HT1080 (cell line): ENCODE measurements at places on chromosomes 13 and 19.

- DNase-seq = peak; percentile 8
Observed at GRCh38 chr13:38914070-38914469, 76.6 kb downstream of the STOML3 start.

DNA sequence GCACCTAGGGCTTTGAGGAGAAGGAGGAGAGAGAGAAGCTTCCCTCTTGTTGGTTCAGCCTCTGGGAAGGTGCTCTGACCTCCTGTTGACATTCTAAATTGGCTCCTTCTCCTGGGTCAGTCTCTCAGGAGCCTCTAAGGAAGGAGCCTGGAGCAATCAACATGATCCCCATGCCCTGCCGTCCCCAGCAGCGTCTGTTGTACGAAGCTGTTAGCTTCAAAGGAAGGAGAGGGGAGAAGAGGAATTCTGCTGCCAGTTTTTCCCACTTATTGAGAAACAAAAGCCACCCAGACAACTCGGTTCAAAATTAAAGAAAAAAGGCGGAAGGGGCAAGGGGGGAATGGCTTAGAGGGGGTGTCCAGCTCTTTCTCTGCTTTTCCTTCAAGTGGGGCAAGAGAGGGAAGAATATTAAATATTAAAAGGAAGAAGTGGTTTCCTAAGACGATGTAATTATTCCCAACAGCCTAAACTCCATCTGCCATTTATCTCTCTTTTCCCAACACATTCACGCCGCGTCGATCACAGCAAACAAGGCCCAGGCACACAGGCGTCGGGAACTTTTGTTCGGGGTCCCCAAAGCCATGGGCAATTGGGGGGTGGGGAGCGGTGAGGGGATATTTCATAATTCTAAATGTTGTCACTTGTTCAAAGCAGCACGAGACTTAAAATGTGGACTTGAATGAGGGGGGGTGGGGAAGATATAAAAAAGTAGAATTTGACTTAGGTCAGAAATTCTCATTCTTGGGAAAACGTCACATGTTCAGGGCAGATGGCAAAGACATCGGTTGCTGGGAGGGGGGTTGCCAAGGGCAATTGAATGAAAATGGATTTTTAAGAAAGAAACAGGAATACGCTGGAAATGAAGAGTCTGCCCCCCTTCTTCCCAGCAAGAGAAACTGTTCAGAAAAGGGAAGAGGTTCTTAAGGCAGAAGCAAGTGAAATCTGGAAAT is 116.8 kb upstream of the CACNA1A start:
- DNase-seq = no peak

DNA sequence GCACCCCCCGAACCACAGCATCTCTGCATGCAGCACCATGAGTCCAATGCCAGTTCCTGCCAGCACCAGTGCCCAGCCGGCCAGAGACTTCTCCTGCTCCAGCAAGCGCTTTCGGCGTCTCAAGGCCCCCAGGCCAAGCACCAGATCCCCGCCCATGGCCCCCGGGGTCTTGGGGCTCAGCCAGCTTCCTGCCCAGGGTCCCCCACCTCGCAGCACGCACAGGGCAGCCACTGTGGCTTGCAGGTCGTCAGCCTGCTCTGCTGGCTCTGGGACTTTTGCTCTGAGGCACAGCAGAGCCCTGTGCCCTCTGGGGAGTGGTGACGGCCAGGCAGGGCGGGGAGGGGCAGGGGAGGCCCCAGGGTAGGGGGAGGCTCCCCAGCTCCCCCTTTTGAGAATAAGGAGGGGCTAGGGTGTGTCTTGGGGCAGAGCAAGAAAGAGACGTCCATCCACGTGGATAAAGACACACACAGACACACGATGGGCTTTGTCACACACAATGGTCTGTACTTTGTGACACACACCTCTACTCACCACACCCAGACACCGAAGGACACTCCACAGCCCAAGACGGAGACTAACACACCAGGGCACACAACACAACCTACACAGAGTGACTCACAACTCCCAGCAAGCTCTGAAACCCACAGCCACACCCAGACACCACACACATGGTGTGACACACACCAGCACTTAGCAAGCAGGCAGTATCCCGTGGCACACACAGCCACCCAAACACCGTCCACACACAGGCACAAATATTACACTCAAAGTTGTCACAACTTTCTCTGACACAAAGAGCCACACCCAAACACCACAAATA is at the start of gene KCNN4:
KCNN4 (minus strand) TSS at position 268 of the 820 bp plus-strand sequence; CDS start at position 156, 112 bp downstream.
- DNase-seq = peak; percentile 92

- no peak for DNase-seq
Observed at GRCh38 chr13:103931331-103931845, 865.2 kb upstream of the SLC10A2 start.

- peak; percentile 44 for DNase-seq
Observed at GRCh38 chr19:42290523-42291434, 11.2 kb upstream of the PRR19 start.

- DNase-seq = no peak
Observed at GRCh38 chr19:5281588-5281987, 59.0 kb downstream of the PTPRS start.

GRCh38 chr19:9040131-9040530 is 29.9 kb upstream of the MUC16 start:
- DNase-seq = no peak

GRCh38 chr13:99590519-99591011 is 89.3 kb downstream of the TM9SF2 start:
- DNase-seq = no peak

DNA sequence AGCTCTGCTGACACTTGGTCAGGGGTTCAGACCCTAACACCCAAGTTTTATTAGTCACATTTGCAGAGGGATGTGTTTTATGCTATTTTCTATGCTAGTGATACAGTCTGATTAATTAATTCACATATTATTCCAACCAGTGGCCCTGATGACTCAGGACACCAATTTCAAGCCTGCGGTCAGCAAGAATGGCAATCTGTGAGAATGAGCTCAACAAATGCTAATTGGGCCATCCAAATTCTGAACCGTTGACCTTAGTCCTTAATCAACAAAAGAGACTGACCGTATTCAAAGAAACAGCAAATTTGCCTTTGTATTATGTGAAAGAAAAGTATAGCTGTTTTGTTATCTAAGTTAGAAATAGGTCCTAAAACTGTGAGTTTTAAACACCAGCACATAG is 9.6 kb upstream of the KL start:
- no peak for DNase-seq

DNA sequence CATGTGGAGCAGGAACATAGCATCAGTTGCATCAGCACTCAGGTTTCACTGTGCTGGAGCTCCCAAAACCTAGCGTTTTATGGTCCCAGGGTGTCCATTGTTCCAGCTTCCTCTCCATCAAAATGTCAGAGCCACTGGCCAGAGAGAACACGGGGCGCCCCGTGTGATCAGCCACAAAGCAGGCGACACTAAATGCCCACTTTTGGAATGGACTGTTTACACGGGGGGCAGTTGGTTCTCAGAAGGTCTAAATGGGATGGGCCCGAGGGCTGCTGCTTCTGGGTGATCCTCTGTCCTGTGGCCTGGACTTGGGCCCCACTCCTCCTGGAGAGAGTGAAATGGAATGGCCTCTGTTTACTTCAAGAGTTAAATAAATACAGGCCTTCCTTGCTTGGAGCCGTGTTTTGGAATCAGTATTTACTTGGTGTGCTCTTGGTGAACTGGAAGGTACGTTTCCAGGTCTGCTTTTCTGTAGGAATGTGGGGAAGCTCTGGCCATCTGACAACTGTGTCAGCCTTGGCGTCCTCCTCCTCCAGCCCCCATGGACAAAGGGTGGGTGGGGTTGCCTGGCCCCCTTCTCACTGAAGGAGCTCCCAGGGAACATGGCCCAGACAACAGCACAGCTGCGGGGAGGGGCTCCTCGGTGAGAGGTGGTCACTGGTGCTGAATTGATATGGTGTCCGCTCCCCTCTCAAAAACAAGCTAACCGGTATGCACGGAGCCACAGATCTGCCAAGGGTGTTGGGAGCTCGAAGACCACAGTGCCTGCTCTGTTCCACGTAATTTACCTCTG is 16.1 kb upstream of the MCF2L start:
- no peak for DNase-seq

GRCh38 chr13:112783978-112784371 is 94.1 kb downstream of the ATP11A start:
- DNase-seq = no peak

- peak; percentile 51 for DNase-seq
Observed at GRCh38 chr19:32322541-32322940, 22.9 kb upstream of the ZNF507 start.
